ENCODE measurements at places on chromosomes 16 and 17.

- DNase-seq: no peak
Measured at GRCh38 chr16:24773771-24774427, 44.4 kb downstream of the TNRC6A start.

DNA sequence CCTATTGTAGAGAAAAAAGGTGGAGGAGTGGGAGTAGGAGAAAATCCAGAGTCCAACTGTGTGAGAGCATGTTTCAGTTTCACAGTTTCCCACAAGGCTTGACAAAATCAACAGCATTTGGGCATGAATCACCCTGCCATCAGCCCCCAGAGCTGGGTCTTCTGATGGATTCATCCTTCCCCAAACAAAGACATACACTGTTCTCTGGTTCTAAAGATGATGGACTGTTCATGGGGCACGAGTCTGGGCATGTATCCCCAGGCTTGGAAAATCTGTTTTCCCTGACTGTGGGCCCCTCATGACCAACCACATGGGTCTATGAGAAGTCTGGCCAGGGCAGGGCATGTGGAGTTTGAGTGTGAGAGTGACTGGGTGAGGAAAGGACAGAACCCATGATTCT, 210.4 kb upstream of the IRX5 start:
- DNase-seq: no peak

- no peak for DNase-seq
Measured at GRCh38 chr17:70158180-70158579, 11.2 kb upstream of the KCNJ2 start.

DNA sequence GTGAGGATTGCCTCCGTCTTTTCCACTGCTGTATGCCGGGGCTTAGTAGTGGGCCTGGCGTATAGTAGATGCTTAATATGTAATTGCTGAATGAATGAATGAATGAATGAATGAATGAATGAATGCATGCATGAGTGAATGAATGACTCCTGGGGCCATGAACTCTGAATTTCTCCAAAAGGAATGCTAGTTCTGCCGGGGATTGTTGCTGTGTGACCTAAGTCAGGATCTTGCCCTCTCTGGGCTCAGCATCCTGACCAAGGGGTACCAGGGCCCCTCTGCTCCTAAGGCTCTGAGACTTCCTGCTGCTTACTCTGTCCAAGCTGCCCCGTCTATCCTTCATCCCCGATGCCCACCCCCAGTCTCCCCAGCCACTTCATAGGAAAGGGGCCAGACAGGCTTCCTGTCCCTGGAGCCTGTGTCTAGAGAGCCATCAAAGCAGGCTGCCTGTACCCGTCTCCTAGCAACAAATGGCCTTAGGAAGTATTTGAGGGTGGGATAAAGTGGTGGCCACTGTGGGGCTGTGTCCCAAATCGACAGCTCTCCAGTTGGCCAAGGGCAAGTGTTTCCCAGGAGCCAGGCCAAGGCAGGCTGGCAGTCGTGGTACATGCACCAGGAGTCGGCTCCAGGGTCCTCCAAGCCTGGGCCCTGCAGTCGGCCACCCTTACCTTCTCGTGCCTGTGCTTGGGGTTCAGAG, 11.6 kb upstream of the MPRIP start:
- no peak for DNase-seq

DNA sequence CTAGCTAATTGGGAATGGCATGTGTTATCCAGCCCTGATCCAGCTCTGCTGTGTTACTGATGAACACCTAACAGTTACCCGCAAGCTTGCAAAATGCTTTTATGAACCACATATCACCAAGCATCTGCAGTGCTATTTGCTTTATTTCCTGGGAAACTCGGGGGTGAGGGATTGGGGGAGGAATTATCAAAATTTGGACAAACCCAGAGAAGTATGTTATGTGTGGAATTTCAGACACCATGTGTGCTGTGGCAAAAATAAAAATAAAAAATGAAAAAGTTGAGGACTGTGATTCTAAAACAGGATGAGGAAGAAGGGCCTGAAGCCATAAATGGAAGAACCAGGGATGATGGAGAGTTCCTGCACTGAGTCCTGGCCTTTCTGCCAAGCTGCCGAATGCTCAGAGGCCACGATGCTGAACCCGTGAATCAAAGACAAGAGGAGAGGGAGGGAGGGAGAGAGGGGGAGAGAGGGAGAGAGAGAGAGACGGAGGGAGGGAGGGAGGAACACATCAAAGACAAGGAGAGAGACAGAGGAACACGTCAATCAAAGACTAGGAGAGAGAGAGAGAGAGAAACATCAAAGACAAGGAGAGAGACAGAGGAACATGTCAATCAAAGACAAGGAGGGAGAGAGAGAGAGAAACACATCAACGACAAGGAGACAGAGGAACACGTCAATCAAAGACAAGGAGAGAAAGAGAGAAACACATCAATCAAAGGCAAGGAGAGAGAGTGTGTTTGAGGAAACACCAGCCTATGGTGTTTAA, 89.8 kb downstream of the MRM3 start:
- DNase-seq: no peak

- no peak for DNase-seq
Measured at GRCh38 chr17:76543482-76543825, 3.6 kb downstream of the PRCD start.

GRCh38 chr16:73052576-73052975, 4.6 kb upstream of the ZFHX3 start:
- DNase-seq: no peak

- no peak for DNase-seq
Measured at GRCh38 chr16:51056331-51056730, 94.7 kb downstream of the SALL1 start.

DNA sequence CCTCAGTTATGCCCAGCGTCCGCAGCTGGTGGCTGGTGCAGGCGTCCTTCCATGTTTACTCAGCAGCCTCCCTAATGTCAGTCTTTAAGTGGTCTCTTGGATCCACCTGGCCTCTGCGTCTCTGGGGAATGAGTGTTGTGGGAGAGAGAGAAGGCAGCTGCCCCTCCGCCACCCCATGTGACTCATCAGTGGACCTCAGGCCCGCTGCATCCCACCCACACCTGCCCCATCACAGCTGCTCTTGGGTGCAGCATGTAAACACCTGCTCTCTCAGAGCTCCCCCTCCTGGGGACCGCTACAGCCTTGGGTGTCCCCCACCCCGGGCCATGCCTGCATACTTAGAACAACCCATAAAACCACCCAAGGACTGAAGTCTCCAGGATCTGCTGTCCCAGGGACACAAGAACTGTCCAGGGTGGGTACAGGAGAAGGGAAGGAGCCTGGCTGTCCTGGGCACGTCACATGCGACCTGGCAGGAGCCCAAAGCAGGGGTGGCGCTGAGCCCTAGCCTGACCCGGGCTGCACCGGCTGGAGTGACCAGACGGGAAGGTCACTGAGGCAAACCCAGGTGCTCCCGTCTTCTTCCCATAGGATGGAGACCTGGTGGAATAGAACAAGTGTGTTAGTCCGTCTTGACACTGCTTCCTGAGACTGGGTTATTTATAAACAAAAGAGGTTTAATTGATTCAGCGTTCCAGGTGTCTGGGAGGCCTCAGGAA, 4.2 kb downstream of the C16orf90 start:
- DNase-seq: no peak

GRCh38 chr17:8893059-8893458, 25.6 kb upstream of the PIK3R6 start:
- DNase-seq: no peak

DNA sequence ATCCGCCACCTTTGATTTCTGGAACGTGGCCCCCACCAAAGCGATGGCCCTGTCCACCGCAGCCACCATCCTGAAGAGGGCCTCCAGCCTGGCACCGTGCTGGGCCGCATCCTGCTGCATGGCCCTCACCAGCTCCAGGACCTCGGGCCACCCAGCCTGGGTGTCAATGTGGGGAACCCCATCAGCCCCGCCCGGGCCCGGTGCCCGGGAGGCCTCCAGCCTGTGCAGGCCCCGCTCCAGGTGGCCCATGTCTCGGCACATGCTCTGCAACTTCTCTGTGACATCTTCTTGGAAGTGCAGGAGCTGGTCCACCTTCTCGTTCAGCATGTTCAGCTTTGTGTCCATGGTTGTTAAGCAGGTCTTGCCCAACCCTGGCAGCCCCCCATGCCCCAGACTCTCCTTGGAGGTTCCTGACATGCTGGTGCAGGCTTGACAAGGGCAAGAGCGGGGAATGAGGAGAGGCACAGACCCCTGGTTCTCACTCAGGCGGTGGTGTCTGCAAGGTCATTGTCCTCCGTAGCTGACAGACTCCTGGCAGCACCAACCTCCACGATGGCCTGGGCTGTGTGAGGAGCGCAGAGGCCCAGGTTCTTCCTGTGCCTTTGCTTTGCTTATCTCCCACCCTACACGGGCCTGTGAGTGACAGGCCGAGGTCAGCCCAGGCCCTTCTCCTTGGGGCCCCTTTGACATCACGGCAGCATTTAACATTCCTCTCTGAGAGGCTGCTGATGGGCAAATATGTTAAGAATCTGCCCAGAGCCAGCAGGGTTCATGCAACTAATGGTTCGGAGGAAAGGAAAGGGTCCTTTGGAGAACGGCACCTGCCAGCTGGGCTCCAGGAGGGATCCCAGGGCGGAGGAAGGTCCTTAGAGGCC, at the start of gene MYLK3:
Gene MYLK3, minus strand, starts transcription at position 568 of the 875 bp plus-strand sequence. Its CDS starts 151 bp downstream, at position 417.
- DNase-seq: no peak

GRCh38 chr17:76593384-76593826, 7.7 kb upstream of the ST6GALNAC2 start:
- DNase-seq: no peak

GRCh38 chr17:27995554-27995953, 46.9 kb upstream of the NLK start:
- DNase-seq: no peak

DNA sequence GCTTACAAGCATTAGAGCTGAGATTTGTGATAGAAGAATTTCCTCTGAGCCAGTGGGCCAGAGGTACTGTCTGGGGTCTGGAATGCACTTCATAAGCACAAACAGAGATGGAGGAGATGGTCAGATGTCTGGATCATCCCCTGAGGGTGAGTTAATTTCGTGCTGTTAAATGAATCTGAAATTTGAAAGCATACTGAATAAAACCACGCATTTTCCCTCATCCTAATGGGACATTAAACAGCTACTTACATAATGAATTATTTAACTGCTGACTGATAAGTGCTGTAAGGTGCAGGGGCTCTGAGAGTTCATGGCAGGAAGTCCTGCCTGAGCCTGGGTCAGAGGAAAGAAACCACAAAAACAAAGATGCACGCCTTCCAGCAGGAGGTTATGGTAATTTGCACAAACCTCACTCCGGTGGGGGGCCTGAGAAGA, 136.3 kb upstream of the XYLT1 start:
- DNase-seq: no peak

DNA sequence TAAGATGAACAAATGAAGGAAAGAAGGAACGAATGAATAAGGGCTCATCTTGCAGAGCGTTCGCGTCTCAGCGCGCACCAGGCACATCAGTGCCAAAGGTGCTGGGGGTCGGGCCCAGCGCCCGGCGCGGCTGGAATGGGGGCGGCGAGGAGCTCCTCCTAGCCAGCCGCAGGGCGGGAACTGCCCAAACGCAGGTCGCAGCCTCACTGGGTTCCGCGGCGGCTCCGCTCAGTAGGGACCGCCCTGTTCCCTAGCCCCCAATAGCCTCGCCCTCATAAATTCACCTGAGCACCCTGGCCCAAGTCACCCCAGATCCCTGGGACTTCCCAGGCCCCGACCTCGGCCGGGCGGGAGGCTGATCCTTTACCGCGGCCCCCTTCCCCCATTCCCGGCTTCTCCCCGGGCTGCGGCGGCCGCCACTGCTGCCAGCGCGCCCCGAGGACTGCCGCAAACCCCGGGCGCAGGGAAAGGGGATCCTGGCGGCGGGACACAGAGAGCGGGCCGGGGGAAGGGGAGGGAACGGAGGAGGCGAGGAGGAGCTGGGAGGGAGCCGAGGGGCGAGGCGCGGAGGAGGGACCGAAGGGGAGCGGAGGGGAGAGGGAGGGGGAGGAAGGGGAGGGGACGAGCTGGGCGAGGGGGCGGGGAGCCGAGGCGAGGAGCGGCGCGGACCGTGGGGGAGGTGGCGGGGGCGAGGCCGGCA, 377 bp upstream of the CRHR1 start:
- DNase-seq: no peak

- DNase-seq: no peak
Measured at GRCh38 chr17:20206068-20206467, 196.9 kb downstream of the SPECC1 start.

DNA sequence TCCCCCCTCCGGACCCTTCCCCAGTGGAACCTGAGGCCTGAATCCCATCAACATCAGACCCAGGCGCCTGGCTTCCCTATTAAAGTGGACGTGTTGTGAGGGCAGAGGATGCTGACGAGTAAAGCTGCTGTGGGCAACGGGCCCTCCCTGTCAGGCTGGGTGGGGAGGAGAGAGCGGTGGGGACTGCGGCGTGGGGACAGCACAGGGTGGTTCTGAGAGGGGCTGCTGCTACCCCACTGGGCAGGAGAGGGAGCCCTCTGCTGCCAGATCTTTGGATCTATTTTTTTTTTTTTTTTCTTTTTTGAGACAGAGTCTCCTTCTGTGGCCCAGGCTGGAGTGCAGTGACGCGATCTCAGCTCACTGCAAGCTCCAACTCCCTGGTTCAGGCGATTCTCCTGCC, 5.9 kb downstream of the CA5A start:
- DNase-seq: no peak

- DNase-seq: no peak
Measured at GRCh38 chr16:48279199-48279598, 31.9 kb upstream of the ABCC11 start.

DNA sequence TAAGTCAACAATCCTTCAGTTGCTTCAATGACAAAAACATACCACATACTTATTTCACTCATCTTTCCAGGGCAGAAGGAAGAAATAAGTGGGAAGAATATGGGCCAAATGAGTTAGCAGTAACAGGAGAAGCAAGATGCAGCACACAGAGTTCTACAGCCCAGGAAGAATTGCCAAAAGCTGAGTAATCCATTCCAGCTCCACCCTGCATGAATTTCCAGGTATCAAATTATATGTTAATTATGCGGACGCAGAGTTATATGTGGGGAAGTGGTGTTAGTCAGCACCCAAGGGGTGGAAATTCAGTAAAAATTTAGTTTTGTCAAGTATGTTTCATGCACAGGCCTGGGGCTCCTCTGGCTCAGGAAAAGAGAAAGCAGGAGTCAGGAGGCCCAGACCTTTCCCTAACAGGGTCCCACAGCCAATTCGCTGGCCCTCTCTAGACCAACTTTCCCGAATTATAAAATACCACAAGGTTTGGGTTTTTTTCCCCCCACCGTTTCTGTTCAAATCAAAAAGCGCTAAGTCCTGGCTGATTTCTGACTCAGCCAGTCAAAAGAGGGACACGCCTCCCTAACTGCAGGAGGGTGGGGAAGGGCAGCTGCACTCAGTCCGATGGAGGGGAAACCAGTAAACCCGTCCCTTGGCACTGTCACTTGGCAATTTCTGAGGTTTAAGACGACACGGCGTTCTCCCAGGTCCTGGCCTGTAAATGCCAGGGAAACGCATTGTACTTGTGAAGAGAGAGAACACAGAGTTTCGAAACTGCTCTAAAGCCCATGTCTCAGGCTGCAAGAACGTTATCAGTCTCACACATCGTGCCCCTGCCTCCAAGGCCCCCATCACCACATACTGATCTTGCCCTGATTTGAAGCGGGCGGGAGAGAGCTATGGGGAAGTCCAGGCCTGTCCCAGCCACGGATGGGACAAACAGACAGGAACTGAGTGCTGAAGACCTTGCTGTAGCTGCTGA, 58.1 kb downstream of the ZFHX3 start:
- no peak for DNase-seq
